ENCODE measurements at places on chromosomes 16 and 17.

GRCh38 chr17:80747469-80747868 is 202.8 kb downstream of the RPTOR start:
- DNase-seq: no peak

- no peak for DNase-seq
Measured at GRCh38 chr17:64622931-64623654, 39.0 kb downstream of the SMURF2 start.

DNA sequence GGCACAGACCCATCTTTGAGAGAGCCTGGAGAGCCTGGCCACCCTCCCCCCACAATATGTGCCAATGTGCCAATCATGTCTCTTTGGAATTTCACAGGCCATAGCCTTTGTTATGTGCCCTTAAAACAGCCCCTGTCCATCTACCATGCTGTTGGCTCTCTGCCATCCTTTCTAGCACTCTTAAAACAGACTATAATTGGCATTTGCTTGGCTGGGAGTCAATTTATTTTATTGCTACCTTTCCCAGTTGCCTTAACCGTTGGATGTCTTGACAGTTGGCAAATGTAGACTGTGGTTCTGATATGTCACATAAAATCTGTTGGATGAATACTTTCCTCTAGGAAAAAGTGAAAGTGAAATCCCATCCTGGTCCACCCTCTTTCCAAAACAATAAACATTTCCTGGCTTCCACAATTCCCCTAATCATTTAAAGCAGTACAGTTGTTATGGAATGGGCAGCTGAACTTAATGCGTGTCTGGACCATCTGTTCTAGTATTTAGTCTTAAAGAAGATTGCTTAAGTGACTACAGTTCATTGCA is 394.0 kb downstream of the KCNJ2 start:
- DNase-seq: no peak

DNA sequence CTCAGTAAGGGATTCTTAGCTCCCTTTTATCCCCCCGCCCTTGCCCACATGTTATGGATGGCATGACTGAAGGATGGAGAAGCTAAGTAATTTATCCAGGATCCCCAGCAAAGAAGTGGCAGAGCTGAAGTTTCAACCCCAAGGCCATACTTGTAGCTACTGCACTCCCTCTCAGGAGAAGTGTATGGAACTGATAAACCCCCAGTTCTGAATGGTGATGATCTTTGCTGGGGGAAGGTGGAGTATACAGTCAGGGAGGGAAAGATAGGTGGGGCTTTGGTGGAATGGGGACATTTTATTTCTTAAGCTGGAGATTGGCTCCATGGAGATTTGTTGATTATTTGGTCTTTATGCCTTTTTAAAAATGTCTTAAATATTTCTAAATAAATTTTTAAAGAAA is 58.3 kb downstream of the TNRC6C start:
- DNase-seq: no peak

DNA sequence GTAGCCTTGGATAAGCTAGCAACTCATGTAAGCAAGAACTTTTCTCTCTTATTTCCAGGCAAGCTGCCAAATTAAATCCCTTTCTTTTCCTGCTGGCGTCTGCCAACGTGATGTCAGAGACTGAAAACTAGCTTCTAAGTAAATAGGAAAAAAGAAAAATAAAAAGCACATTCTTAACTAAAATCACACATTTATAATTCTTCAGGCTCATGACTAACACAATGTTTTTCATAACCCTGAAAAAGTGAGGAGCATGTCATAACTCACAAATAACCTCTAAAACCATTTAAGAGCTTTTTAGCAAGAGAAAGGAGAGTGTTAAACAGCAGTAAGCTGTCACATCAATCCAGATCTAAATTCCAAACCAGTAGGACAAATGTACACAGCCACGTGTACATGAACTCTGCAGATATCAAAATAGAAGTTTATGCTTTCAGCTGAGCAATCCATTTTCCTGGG is 110.0 kb downstream of the N4BP1 start:
- DNase-seq: no peak

- DNase-seq: no peak
Measured at GRCh38 chr16:72967941-72968340, 80.0 kb downstream of the ZFHX3 start.

- DNase-seq: no peak
Measured at GRCh38 chr16:53695070-53695469, 8.6 kb downstream of the RPGRIP1L start.

Data from activated CD4-positive, alpha-beta memory T cell treated with anti-CD3 and anti-CD28 coated beads, Interleukin-2, amount 10 ng/mL, durations not matched to agents 7 days and 5 days (primary cell).